ENCODE measurements at places on chromosomes 1 and 21.

DNA sequence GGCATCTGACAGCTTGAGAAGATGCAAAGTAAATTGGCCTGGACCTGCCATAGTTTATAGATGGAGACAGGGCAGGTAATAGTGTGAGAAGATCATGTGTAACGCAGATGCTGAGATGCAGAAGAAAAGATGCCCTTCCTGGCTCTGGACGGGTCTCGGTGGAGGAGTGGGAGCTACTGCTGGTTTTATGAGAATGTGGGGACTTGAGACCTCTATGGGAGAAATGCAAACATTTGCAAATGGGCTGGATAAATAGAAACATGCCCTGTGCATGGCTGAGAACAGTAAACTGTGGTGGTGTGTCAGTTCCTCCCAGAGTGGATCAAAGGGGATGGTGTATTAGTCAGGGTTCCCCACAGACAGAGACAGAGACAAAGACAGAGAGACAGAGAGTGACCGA lies 21.9 kb downstream of the UBASH3A start:
- no peak for DNase-seq

DNA sequence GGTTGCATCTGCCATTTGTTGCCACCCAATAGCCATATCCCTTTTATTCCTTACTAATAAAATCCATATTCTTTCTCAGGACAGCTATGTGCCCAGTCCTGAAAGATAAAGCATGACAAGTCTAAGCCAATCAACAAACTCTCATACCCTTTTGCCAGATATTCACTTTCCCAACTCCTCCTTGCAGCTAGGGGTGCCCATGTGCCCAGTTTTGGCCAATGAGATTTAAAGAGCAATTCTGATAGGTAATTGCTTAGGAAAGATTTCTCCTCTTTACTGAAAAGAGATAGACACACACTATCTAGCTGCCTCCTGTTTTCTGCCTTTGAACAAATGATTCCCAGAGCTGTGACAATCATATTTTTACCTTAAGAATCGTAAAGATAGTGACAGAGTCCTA lies 55.1 kb upstream of the LRRC8D start:
- DNase-seq: no peak

GRCh38 chr1:56378341-56379070 lies 200.9 kb downstream of the PLPP3 start:
- no peak for DNase-seq

- DNase-seq: peak; percentile 82
Measured at GRCh38 chr21:41878831-41879189, 334 bp downstream of the PRDM15 start.

- DNase-seq: no peak
Measured at GRCh38 chr1:31517301-31517700, 59.0 kb upstream of the TINAGL1 start.
